ENCODE measurements at places on chromosomes 5 and 9.

GRCh38 chr9:38109601-38110000 is 40.6 kb upstream of the SHB start:
- DNase-seq = no peak

DNA sequence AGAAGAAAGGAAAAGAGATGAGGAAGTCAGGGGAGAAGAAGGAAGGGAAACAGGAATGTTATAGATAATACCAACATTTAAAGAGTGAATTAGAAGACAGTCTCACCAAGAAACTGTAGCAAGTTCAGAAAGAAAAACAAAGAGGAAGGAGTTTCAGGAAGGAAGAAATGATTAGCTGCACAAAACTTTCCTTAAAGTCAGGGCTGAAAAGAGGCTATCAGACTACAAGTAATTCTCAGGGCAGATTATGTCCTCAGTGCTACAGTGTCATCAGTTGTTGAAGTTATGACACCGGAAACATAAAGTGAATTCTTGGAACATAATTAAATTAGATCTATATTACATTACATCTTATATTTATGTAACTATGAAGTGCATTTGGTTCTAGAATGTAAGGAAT is 226.9 kb downstream of the ARRDC3 start:
- DNase-seq = no peak

- DNase-seq = no peak
Observed at GRCh38 chr9:16214677-16215352, 655.7 kb downstream of the BNC2 start.

DNA sequence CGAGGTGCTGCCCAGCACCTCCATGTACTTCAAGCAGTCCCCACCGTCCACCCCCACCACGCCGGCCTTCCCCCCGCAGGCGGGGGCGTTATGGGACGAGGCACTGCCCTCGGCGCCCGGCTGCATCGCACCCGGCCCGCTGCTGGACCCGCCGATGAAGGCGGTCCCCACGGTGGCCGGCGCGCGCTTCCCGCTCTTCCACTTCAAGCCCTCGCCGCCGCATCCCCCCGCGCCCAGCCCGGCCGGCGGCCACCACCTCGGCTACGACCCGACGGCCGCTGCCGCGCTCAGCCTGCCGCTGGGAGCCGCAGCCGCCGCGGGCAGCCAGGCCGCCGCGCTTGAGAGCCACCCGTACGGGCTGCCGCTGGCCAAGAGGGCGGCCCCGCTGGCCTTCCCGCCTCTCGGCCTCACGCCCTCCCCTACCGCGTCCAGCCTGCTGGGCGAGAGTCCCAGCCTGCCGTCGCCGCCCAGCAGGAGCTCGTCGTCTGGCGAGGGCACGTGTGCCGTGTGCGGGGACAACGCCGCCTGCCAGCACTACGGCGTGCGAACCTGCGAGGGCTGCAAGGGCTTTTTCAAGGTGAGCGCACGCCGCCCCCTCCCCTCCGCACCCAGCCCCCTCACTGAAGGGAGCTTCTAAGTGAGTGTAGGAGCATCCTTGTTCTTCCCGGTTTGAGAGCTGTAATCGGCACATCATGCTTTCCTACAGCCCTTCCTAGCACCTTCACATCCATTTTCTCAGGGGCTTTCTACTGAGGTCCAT is 6.9 kb downstream of the NR4A3 start:
- DNase-seq = no peak

DNA sequence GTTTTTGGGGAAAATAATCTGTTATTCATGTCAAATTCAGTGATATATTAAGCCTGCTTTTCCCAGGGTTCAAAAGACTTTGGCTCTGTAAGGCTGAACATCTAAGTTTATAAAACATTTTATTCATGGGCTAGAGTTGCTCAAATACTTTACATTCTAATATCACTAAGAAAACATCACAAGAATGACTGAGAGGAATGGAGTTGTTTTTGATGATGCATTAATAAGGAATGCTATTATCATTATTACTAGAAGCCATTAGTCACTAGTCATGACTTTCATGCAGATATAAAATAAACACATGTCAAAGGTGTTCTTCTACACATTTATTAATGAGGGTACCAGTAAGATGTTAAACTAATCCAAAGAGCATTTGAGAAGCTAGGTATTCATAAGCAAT is 185.5 kb upstream of the KCNN2 start:
- no peak for DNase-seq

DNA sequence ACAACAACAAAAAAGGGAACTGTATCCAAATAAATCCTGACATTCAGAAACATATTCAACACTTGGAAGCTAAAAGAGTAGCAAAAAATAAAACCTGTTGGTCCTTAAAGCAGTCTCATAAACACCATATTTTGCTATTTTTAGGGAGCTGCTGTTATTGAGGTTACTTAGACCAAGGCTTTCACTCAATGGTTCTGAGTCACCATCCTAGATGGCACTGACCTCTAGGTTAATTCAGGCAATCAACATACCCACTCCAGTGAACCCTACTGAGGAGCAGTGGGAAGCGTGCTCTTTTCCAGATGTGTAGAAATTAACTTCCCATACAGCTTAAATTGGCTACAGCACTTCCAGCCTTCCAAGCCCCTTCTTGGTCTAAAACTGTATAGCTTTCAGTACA is 5.2 kb downstream of the GNAQ start:
- no peak for DNase-seq

- no peak for DNase-seq
Observed at GRCh38 chr5:88503041-88503345, 234.3 kb upstream of the TMEM161B start.

GRCh38 chr9:93871286-93871685 is 83.9 kb downstream of the BARX1 start:
- DNase-seq = no peak

DNA sequence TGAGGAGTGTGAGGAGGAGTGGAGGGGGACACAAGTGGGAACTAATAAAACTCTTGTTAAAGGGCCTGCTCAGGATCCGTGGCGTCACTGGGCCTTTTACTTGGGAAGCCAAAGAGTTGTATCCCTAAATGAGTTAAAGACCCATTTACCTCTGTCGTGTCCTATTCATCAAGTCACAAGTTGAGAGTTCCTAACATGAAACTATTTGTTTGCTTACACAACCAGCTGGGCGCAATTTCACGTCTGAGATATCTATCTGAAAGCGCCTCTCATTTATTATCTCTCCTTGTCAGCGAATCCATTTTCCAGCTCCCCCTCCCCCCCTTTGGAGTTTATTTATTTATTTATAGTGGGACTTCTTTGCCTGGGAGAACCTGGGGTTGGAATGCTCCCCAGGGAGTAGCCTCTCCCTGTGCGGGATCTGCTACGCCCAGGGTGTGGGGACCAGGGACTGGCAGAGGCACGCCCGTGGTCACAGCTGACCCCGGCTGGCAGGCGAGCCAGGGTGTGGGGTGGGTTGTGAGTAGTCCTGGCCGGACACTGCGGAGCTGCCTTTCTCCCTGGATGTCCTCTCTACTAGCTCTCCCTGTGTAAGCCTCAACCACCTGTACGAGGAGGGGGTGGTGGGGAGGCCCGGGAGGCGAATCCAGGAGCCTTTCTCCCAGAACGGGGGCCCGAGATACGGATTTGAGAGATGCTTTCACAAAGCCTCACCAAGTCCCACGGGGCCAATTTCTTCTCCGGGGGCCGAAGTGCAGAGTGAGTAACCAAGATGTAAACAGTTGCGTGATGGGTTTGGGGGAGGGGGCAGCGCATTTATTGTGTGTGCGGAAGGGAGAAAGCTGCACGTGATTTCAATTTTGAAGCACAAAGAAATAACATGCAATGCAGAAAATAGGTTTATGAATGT is 15.3 kb downstream of the NR2F1 start:
- DNase-seq = no peak

GRCh38 chr5:39822020-39822419 is 397.2 kb upstream of the DAB2 start:
- DNase-seq = no peak

GRCh38 chr9:92564982-92565381 is 29.2 kb upstream of the ECM2 start:
- no peak for DNase-seq

GRCh38 chr9:125434986-125435775 is 173.6 kb downstream of the GAPVD1 start:
- no peak for DNase-seq

- DNase-seq = no peak
Observed at GRCh38 chr9:72880821-72881220, 72.0 kb downstream of the ALDH1A1 start.

DNA sequence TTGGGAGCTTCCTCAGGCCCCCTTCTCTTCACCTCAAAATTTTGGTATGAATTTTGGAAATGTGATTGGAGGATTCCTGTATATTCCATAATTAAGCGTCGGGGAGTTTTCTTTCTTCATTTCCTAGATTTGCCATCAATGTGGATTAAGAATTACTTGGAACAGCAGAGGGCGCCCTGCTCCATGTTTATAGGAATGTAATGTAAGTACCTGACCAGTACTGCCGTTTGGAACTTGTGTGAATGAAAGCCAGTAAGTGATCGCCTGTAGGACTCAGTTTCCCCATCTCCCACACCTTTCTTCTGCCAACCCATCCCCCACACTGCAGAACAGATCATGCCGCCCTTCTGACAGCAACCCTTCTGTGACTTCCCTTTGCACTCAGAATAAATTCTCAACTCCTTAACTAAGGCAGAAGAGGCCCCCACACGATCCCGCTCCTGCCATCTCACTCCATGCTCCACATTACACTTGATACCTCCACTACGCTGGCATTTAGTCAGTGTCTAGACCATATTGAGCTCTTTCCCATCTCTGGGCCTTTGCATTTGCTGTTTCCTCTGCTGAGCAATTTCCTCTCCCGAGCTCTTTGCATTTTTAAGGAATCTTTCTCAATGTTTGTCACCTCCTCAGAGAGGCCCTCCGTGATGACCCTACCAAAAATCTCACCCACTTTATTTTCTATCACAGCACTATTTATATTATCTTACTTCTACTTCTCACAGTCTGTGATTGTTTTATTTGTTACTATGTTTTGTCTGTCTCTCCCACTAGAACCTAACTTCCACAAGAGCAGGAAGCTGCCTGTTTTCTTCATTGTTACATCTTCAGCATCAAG is 79.5 kb upstream of the HTR4 start:
- peak; percentile 88 for DNase-seq

GRCh38 chr9:98430535-98431292 is 175.3 kb upstream of the TBC1D2 start:
- DNase-seq = no peak

DNA sequence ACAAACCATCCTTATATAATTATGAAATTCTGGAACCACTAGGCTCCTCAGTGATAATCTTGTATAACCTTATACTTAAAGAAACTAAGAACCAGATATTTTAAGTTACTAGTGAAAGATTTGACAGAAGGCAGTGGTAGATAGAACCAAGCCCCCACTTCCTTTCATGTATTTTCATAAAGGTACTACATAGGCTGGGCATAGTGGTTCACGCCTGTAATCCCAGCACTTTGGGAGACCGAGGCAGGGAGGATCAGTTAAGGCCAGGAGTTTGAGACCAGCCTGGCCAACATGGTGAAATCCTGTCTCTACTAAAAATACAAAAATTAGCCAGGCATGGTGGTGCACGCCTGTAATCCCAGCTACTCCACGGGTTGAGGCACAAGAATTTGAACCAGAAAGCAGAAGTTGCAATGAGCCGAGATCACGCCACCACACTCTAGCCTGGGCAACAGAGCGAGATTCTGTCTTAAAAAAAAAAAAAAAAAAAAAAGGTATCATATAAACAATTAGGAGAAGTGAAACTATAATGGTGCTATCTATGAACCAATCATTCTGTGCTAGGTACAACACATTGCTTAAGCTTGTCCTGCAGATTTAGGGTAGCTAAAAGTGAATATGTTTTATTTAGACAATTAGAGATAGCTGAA is 27.9 kb upstream of the DTWD2 start:
- DNase-seq = no peak

DNA sequence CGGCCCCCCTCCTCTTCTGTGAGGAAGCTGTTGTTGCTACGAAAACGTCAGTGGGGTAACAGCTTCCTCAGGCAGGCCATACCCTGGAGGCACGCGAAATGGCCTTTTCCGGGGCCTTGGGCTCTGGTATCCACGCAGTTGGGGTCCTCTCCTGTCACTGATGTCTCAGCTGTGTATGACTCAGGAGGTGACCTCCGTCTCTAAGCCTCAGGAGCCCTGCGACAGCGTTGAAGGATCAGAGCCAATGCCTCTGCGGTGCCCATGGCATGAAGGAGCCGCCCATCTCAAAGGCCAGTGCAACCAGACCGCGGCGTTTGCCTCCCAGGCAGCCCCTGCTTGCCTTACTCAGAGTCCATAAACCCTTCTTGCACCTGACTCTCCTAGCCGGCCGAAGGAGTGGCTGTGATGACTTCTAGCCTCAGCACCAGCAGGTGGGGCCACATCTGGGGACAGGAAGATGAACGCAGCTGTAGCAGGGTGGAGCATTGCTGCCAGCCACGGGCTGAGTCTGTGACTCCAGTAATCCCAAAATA is 1.0 kb upstream of the MXD3 start:
- DNase-seq = no peak

DNA sequence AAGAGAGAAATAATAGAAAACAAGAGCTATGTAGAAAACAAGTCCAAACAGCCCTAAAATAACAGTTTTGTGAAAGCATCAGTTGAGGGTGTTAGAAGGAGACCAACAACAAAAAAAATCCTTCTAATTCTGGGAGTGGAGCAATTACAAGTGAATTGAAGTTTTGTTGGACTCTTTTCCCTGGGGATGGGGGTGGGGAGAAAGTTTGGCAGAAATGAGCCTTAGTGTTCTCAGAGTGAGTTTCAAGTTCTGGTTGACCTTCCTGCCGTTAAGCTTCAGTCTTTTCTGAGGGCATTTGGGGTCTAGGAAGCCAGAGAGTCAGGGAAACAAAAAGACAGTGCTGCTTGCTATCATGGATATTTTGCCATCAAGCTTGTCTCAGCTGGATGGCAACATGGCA is 106.3 kb upstream of the TRIM32 start:
- DNase-seq = no peak

DNA sequence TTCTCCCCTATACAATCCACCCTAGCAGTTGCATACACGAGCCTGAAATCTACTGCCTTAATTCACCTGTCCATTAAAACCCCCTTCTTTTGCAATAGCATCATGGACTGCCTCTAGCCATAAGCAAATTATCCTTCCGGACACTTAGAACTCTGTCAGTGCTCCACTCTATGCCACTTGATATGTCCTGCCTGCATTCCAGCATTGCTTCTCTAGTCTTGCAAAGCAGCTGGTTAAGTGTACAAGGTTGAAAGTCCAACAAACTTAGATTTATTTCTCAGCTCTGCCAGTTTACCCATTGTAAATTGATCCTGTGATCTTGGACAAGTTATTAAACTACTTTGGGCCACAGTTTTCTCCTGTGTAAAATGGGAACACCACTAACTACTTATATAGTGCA is 197.9 kb downstream of the EPB41L4A start:
- DNase-seq = no peak

DNA sequence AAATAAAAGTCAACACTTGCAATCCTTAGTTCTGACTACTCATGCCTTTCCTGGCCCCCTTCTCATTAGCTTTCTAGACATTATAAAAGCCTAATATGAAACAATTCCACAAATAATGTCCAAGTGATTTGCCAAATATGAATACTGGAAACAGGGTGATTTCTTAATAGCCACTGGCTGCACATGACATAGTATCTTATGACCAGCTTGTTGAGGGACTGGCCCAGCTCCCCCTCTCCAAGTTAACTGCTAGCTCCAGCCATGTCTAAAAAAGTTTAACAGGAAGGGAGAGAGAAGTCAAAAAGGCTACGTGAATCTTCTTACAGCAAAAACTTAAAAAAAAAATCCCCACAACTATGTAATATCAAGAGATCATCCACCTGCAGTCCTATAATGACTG is 1.5 kb downstream of the CERT1 start:
- no peak for DNase-seq

GRCh38 chr5:102867992-102868662 is 113.0 kb downstream of the PAM start:
- no peak for DNase-seq

GRCh38 chr5:127774221-127774620 is 71.0 kb downstream of the CCDC192 start:
- no peak for DNase-seq
